ENCODE measurements at places on chromosomes 4 and X. TPM values are rescaled to one million over a fixed set of nuclear protein-coding genes. Genes with fewer than 3 reads are reported as not detected.

The TMSB15A gene
- 2.4 TPM for total RNA-seq

The GAGE2A gene
- total RNA-seq = not detected

The GLRA3 gene
- total RNA-seq = not detected

The SLC7A11 gene
- 1.8 TPM for total RNA-seq

The RNF212 gene
- 5.4 TPM for total RNA-seq

The XK gene
- total RNA-seq = 1.1 TPM

The USP9X gene
- 62.5 TPM for total RNA-seq

- no peaks in the 10 kb centered on the region for H3K27me3 ChIP-seq
- H3K36me3 ChIP-seq = no peaks in the 10 kb centered on the region
- H3K4me1 ChIP-seq = peaks cover 6% of the 10 kb centered on the region
- H3K27ac ChIP-seq = no peak overlapping the region
Observed at GRCh38 chr4:83556816-83557215, 20.9 kb downstream of the GPAT3 start.

GRCh38 chr4:6926681-6927478 is 17.3 kb downstream of the TBC1D14 start:
- peaks cover 16% of the 10 kb centered on the region for H3K36me3 ChIP-seq
- H3K4me1 ChIP-seq = peaks cover 19% of the 10 kb centered on the region
- DNase-seq = no peak
- no peak overlapping the region for H3K4me3 ChIP-seq

DNA sequence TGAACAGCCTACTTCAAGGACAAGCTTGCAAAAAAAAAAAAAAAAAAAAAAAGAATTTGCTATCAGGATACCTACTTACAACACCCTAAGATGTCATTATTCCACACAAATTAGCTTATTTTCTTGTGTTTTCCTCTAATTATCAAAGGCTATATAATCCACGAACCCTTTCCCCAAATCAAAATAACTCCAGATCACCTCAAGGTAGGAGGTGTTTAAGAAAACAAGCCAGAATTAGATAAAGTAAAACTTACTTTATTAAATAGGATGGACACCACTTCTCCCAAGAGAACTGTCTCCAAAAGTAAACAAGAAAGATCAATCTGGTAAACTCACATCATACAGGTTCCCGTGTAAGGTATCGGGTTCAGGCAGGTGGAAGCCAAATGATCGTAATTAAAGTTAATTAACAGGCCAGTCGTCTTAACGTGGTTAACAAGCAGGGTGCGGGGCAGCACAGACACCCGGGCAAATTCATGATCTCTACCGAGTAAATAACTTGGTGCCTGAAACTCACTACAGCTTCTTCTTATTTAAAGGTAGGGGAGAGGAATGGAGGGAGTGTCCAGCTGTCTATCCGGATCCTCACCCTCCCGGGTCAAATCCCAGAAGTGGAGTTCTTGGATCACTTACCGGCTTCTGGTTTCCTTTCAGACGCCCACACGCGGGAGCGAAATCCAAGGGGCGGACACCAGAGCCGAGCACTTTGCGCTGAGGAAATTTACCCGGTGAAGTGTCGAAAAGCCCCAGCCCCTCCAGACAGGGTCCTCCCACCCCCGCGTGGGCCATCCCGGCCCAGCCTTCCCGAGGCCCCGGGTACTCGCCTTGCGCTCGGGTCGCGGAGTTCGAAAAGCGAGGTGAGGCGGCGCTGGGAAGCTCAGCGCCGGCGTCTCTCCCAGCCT is 708 bp downstream of the ARAP2 start:
- H3K4me3 ChIP-seq = peak overlapping the region; percentile 87
- H3K36me3 ChIP-seq = no peaks in the 10 kb centered on the region
- H3K4me1 ChIP-seq = peaks cover 20% of the 10 kb centered on the region
- peak; percentile 79 for DNase-seq
- H3K27me3 ChIP-seq = no peaks in the 10 kb centered on the region

DNA sequence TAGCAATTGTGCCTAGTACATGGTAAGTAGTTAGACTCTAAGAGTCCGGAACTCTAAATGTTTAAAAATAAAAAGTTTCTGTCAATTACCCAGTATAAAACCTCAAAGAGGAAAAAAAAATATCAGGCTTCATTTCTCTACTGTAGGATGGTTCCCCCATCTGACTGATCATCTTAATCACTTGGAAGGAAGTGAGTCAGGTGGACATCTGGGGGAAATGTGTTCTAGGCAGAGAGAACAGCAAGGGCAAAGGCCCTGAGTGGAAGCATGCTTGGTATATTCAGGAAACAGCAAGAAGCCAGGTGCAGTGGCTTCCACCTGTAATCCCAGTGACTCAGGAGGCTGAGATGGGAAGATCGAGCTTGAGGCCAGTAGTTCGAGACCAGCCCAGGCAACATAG is 2.9 kb upstream of the EIF1AX start:
- H3K36me3 ChIP-seq = no peaks in the 10 kb centered on the region
- peaks cover 5% of the 10 kb centered on the region for H3K4me1 ChIP-seq
- no peak for DNase-seq

- no peak overlapping the region for H3K4me3 ChIP-seq
- H3K27me3 ChIP-seq = no peaks in the 10 kb centered on the region
- H3K4me1 ChIP-seq = peaks cover 17% of the 10 kb centered on the region
Observed at GRCh38 chr4:38860788-38861424, 4.3 kb upstream of the TLR6 start.

DNA sequence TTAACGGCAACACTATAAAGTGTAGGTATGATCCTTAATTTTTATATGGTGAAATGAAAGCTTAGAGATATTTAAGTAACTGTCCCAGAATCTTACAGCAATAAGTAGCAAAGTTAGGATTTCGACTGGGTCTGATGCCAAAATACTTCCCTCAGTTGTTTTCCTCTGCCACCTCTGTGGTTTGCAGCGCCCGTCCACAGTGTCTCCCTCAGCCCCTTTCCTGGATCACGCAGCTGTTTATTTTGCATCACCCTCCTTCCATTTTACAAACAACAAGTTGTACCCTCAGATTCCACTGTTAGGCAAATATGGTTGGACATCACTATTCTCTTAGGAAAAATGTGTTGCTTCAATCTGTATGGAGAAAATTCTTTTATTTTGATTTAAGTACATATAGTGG is 56.1 kb downstream of the RAPGEF2 start:
- peaks cover 17% of the 10 kb centered on the region for H3K4me1 ChIP-seq
- no peak overlapping the region for H3K27ac ChIP-seq

GRCh38 chr4:12679217-12679616 is 804.9 kb downstream of the RAB28 start:
- DNase-seq = no peak
- no peaks in the 10 kb centered on the region for H3K27me3 ChIP-seq
- H3K36me3 ChIP-seq = no peaks in the 10 kb centered on the region
- no peak overlapping the region for H3K27ac ChIP-seq

DNA sequence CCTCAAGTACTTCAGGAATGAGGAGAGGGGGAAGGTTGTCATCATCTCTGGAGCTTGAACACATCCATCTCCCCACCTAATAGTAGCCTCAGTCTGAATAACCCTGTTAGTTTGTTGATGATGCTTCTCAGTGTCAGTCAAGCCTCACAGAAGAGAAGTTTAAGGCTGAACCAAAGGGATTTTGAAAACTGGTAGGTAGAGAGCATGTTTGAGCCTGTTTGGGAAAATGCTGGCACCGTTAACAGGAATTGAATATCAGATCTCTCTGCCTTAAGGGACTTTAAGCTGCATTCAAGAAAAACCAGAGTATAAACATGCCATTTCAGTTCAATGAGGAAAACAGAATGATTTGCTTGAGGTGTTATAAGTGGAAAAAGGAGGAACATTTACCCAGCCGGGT is 73.1 kb downstream of the MAPK10 start:
- no peaks in the 10 kb centered on the region for H3K36me3 ChIP-seq
- DNase-seq = no peak
- no peaks in the 10 kb centered on the region for H3K27me3 ChIP-seq

- H3K4me1 ChIP-seq = peaks cover 28% of the 10 kb centered on the region
- no peak overlapping the region for H3K27ac ChIP-seq
- DNase-seq = no peak
Observed at GRCh38 chrX:39757971-39758370, 339.8 kb downstream of the BCOR start.

GRCh38 chr4:184408021-184408683 is 66.2 kb downstream of the IRF2 start:
- no peak overlapping the region for H3K4me3 ChIP-seq
- no peaks in the 10 kb centered on the region for H3K27me3 ChIP-seq
- DNase-seq = no peak
- H3K36me3 ChIP-seq = peaks cover 46% of the 10 kb centered on the region

DNA sequence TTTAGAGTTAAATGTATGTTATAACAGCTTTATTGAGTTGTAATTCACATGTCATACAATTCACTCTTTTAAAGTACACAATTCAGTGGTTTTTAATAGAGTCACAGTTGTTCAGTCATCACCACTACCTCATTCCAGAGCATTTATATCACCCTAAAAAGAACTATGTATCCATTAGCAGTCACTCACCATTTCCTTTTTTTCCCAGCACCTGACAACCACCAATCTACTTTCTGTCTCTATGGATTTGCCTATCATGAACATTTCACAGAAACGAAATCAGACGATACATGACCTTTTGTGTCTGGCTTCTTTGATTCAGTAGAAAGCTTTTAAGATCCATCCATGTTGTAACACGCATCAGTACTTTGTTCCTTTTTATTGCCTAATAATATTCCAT is 52.9 kb upstream of the FRAS1 start:
- no peaks in the 10 kb centered on the region for H3K4me1 ChIP-seq
- H3K27me3 ChIP-seq = peaks cover 2% of the 10 kb centered on the region
- no peaks in the 10 kb centered on the region for H3K36me3 ChIP-seq
- no peak overlapping the region for H3K4me3 ChIP-seq
- no peak overlapping the region for H3K27ac ChIP-seq

GRCh38 chr4:140844061-140844460 is 87.9 kb upstream of the TBC1D9 start:
- no peak for DNase-seq
- H3K27me3 ChIP-seq = no peaks in the 10 kb centered on the region
- no peak overlapping the region for H3K4me3 ChIP-seq

DNA sequence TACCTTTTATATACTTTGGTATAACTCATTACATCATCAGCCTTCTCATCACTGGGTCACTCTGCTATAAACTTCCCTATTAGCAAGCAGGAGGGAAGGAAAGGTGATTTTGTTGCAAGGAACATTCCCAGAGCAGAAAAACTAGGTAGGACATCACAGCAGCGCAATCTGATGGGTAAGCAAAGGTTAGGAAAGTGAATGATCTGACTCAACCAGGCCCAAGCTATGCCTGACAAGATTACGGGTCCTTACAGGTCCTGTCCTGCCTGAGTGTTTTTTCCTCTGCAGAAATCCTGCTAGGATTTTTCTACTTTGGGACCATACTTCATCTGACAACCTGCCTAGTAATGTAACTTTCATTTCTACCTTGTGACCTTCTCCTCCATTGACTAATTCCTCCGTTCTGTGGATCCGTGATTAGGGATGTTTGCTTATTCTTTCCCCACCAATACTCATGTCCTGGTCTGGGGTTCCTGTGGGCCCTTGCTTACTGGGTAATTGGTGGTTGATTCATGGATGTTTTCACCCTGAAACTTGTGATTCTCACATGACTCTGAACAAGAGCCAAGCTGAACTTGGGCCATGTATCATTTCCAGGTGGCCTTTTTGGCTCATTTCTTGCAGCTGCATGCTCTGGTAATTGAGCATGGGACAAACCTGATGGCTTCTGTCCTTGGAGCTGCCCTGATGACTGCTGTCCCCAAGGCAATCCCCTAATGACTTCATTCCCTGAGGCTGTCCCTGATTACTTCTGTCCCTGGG is 111.9 kb upstream of the KIT start:
- DNase-seq = no peak
- H3K4me3 ChIP-seq = no peak overlapping the region
- no peaks in the 10 kb centered on the region for H3K27me3 ChIP-seq
- no peak overlapping the region for H3K27ac ChIP-seq
- H3K4me1 ChIP-seq = peaks cover 20% of the 10 kb centered on the region

DNA sequence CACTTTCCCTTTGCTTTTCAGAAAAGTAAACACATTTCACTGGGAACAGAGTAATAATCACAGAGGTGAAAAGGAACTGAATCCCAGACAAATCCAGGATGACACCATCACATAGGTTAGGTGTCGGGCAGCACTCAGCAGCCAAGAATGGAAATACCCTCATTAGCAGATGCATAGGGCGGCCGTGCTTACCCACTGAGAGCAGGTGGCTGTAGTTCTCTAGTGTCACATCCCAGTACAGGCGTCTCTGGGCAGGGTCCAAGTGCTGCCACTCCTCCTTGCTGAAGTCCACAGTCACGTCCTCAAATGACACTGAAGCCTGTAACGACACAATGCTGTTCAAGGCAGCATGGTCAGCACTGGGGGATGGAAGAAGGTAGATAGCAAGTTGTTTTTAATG is 26.9 kb downstream of the ZNF41 start:
- no peaks in the 10 kb centered on the region for H3K4me1 ChIP-seq
- H3K27me3 ChIP-seq = no peaks in the 10 kb centered on the region
- no peak for DNase-seq
- H3K36me3 ChIP-seq = peaks cover 42% of the 10 kb centered on the region
- H3K27ac ChIP-seq = no peak overlapping the region
- no peak overlapping the region for H3K4me3 ChIP-seq

DNA sequence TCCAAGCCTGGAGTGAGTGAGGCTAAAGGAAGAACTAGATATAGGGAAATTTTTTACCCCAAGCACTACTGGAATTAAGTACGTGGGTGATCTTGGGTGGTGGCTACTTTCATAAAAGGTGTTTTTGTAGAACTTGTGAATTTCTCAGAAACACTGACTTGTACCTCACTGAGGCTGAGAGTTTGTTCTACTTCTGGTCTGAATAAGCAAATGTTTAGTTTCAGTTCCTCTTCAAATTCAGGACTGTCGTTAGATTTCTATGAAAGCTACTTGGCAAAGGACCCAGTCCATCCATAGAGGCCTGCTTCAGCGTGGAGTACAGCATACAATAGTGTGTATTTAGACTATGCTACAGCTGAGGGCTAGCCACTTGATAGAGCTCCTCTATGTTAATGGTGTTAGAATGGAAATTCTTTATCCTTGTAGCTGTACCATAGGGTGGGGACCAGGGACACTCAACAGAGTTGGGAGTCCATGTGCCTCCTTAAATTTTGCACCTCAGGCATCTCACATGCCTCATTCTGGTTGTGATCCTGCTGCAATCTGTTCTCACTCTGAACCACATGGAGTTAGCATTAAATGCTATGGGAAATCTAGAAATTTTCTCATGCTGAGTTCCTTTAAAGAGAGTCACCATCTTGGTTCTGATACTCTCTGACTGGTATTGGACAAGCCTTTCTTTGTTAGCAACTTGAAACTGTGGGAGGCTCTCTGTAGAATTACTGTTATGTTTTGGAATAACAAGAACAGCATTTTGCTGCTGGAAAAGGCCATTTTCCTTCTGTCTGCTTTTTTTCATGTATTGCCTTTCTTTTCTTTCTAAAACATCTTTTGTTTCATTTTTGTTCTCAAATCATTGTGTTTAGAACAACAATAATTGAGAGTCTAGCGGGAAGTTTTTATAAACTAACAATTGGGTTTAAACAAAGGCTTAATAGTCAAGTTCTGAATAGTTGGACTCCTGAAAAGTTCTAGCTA is 86.8 kb downstream of the PDGFRA start:
- H3K27ac ChIP-seq = no peak overlapping the region
- no peak overlapping the region for H3K4me3 ChIP-seq
- DNase-seq = no peak
- no peaks in the 10 kb centered on the region for H3K4me1 ChIP-seq
- no peaks in the 10 kb centered on the region for H3K36me3 ChIP-seq

Measured in suprapubic skin (tissue), 4 donors.